ENCODE measurements at places on chromosomes 5 and 9.

DNA sequence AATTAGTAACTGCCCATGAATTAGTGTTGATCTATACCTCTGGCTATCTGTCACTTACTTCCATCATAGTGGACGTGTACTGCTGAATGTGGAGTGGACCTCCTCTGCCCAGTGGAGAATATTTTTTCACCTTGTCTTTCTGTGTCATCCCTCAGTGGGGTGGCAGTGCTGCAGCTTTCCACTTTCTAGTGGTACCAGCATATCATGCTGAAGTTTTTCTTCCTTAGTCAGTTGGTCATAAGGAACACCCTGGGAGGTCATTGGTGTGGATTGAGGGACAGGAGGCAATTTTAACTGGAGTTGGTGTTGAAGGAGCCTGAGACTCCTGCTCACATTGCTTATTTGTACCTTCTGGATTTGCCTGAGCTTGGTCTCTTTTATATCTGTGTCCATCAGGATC lies 151.7 kb upstream of the ANKH start:
- no peak for DNase-seq

- peak; percentile 94 for DNase-seq
Measured at GRCh38 chr9:76654575-76654974, 109.7 kb upstream of the PCA3 start.

- no peak for DNase-seq
Measured at GRCh38 chr5:116885825-116886224, 311.2 kb upstream of the SEMA6A start.

DNA sequence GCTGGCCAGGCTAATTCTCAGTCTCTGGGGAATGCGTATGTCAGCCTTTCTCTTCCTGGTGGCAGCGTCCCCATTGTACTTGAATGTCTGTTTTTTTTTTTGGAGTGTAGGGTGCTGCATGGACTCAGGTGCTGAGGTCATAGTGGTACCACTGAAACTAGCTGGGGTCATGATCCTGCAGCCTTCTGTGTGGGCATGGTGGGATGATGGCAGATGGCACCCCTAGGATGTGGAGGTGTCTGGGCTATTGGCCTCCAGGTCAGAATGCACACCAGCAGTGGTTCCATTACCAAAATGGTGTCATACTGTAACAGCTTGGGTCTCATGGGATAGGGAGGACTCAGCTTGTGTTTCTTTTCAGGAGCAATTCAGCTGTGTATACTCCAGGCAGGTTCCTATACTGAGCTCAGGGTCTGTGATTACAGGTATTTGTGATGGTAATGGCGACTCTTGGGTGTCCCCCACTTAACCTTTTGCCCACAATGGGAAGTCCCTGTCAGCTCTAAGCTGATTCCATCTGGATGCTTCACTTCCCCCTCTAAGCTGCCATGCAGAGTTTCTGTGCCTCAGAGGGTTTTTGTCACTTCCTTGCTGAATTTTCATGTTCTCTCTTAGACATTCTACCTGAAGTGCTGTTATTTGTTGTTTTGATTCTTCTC lies 17.9 kb downstream of the HSD17B4 start:
- DNase-seq = no peak

DNA sequence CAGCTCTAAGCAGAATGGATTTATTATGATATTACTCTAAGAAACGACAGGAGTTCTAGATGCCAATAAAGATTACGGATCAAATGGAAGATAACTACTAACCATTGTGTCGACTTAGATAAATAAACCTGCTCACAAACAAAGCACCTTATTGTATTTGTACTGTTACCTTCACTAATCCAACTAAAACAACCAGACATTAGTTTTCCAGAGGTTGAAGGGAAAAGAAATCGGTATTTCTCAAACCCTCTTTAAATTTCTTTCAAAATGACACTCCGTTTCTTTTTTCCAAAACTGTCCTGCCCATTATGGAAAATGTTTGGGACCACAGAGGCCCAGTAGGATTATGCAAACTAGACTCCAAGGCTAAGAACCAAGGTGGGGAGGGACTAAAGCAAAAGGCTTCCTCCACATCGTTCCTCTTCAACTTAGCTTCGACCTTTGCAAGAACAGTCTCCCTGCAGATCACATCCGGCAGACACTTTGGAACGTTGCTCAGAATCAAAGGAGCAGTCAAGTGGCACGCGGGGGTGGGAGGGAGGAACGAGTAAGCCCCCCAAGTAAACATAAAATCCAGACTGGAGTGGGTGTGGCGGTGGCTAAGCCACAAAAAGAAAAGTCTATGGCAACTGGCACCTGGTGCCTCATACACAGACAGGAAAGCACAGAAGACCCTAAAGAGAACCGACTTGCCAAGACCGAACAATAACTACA lies 2.7 kb downstream of the MLLT3 start:
- DNase-seq = no peak

GRCh38 chr5:10863763-10864383 lies 102.8 kb upstream of the DAP start:
- peak; percentile 64 for DNase-seq

DNA sequence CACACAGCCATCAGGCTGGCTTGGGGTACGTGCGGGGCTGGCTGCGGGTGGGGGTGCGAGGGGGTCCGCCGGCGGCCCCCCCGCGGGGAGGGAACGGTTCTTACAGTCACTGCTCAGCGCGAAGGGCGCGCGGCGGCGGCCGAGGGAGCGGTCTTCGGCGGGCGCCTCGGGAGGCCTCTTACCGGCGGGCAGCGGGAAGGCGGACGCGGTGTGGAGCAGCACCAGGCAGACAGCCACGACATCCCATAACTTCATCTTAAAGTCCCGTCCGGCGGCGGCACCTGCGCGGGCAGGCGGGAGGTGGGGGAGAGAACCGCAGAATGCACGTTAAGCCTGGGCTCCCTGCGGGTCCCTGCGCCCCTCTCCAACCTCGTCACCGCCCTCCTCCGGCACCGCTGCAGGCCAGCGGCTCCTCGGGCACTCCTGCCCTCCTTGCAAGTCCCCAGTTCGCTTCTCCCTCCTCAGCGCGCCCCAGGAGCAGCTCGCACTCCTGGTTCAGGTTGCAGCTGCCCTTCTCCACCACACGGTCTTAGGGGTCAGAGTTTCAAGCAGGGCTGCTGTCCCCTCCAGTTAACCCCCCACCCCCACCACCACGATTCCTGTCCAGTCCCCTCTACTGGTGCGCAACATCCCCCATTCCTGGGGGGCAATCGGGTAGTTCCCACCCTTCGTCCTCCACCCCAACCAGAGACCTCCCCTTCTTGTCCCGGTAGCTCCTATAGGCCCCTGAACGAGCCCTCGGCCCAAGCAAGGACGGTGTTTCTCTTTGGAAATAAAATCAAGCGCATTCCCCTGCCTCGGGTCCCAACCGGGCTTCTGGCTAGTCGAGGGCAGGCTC lies 5.1 kb downstream of the GDNF start:
- no peak for DNase-seq

DNA sequence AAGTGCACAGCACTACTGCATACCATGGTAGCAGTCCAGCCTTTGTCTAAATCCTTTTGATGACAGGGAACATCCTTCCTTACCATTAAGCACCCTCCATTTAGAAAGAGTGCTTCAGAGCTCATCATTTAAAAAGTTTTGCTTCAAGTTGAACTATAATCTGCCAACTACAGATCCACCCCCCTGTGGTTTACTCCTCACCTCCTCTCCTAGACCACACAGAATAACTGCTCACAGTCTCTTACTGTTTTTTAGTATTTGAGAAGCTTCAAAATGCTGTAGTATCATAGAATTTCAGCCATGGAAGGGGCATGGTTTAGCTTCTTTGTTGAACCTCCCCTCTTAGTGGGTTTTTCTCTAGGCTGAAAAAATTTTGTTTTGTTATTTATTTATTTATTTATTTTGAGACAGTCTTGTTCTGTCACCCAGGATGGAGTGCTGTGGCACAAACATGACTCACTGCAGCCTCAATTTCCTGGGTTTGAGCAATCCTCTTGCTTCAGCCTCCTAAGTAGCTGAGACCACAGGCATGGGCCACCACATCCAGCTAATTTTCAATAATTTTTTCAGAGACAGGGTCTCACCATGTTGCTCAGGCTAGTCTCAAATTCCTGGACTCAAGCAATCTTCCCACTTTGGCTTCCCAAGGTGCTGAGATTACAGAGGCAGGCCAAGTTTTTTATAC lies 384.3 kb upstream of the RFX3 start:
- DNase-seq = no peak

- peak; percentile 77 for DNase-seq
Measured at GRCh38 chr9:99134893-99135341, 30.0 kb downstream of the TGFBR1 start.

DNA sequence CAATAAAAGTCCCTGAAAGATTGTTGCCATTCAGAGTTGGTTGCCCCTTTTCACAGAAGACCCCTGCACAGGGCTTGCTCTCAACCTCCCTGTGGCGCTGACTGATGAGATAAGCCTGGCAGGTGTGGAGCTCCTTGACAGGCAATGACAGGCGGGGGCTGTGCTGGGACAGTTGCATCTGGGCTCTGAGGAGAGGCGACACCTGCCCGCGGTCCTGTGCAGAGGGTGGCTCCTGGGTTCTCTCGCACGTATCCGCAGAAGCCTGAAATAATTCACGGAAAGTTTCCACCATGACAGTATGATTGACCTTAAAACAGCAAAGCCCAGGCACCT lies 19.8 kb upstream of the EXOC3 start:
- DNase-seq = no peak

DNA sequence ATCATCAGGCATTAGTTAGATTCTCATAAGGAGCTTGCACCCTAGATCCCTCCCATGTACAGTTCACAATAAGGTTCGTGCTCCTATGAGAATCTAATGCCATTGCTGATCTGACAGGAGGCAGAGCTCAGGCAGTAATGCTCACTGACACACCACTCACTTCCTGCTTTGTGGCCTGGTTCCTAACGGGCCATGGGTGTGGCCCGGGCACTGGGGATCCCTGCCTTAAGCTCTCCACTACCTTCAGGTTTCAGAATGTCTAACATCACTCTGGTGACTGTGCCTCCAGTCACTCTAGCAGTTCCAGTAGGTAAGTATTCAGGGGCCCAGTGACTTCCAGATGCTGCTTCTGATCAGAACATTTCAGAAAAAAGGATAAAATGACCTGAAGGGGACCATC lies 152.4 kb downstream of the LRRC70 start:
- no peak for DNase-seq

DNA sequence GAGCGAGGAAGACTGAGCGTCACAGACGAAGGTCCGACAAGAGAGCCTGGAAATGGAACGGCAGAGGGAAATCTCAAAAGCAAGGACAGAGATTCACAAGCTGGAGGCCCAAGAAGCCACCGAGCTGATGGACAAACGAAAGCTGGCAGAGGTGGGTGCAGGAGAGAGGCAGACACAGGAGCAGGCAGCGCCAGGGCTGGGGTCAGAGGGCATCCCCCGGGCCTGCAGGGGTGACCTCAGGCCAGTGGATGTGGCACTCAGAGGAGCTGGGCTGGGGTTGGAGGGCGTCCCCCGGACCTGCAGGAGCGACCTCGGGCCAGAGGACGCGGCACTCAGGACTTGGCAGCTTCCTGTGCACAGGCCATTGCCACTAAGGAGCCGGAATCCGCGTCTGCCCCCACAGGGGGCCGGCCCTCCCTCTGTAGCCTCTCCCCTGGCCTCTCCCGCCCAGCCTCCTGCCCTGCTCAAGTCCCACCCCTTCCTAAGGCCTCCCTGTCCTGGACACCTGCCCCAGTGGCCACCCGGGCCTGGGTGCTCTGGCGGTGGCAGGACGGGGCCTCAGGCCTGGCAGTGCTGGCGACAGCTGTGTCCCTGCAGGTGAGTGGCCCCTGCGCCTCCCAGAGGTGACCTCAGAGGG lies 40.4 kb downstream of the EXD3 start:
- no peak for DNase-seq

DNA sequence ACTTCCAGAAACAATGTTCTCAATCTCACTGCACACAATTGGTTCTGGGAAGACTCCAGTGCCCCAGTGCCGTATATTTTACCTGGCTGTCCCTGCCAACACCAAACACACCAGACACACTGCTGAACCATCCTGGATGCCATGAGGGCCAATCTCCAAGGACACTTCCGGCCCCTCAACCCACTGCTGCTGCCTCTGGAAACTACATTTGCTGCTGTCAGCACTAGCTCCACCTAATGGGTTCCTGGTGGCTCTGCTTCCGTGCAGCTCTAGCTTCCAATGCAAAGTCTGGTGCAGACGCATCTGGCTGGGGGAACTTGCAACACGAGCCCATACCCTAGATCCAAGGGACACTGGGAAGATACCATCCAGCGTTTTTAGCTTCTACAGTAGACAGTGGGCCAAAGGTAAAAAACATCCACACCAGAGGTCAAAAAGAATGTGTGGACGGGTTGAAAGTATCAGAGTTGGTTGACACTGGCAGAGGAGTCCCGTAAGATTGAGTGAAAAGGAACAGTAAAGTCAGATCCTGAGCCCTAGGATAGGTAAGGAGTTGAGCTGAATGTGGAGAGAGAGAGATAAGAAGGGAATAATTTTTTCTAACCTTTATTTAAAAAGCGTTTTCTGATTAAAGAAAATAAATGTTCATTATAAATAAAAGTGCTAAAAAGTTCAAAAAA lies 99.7 kb upstream of the KIF2A start:
- peak; percentile 36 for DNase-seq

DNA sequence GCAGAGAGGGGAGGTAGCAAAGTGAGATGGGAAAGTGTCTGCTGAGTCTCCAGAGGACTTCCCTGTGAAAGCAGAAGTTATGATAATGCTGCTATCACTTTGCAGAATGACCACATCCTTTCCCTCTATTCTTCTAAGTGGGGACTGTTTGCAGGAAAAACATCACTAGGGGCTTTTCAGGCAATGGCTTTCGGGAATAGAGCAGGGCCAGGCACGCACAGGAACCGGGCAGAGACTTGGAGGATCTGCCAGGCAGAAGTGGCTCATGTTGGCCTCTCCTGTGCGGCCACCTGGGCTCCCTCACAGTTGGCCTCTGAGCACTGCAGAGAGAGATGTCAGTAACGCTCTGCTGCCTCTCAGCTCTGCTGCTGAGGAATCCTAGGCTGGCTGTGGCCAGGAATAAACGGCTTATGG lies 214.7 kb downstream of the MAST4 start:
- no peak for DNase-seq

- no peak for DNase-seq
Measured at GRCh38 chr5:77181173-77181572, 29.3 kb upstream of the PDE8B start.

- DNase-seq = no peak
Measured at GRCh38 chr9:133112663-133113026, 8.4 kb downstream of the RALGDS start.

DNA sequence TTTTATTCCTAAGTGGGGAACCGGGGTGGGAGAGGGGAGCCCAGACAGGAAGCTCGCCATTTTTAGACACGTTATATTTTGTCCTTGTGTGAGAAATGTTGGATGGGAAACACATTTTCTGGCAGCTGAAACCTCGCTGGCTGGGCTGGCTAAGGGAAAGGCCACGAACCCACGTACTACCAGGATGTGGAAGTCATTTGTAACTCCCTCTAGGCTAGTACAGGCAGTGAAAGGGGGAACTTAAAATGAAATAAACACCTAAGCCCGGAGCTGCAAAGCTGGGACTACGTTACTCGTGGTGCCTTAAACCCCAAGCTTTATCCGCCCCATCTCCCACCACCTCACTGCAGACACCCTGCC lies 42.5 kb downstream of the TMEM174 start:
- no peak for DNase-seq
